ENCODE measurements at places on chromosomes 3 and 15.

DNA sequence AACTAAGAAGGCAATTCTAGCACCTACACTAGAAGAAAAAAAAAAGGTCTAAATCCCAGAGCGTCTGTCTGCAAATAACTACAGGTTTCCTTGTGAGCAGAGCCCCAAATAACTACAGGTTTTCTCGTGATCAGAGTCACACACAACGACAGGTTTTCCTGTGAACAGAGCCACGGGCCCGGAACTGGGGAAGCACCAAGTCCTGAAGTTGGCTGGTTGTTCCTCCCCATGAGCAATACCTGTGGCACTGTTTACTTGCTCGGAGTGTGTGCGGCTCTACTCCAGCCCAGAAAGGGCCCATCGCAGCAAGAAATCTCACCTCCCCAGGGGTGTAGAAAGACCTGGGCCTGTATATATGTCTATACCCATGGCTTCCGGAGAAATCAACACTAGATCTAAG is 644 bp upstream of the MASP1 start:
- no peak for DNase-seq

GRCh38 chr3:126146525-126147146 is 33.8 kb downstream of the ALDH1L1 start:
- no peak for DNase-seq

- no peak for DNase-seq
Observed at GRCh38 chr3:113783463-113783862, 36.6 kb downstream of the ATP6V1A start.

GRCh38 chr15:71054286-71054952 is 60.9 kb upstream of the THSD4 start:
- DNase-seq: no peak

GRCh38 chr15:39230908-39231285 is 350.0 kb upstream of the THBS1 start:
- DNase-seq: no peak

DNA sequence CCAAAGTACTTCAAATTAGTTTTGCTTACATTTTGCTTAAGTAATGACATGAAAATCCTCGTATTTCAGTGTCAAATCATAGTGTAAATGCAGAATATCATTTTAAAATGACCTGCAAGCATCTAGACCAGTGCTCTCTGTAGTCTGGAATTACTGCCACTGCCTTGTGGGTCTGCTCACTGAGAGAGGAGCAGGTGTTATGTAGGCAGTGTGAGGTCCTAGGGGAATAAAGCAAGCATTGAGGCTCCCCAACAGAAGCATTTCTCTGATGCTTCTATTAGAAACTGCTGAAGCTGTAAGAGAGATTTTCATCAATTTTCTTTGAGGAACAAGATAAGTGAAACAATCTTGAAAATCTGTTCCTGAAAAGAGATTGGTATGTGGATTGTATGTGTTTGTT is 253.2 kb downstream of the BBX start:
- DNase-seq: no peak

DNA sequence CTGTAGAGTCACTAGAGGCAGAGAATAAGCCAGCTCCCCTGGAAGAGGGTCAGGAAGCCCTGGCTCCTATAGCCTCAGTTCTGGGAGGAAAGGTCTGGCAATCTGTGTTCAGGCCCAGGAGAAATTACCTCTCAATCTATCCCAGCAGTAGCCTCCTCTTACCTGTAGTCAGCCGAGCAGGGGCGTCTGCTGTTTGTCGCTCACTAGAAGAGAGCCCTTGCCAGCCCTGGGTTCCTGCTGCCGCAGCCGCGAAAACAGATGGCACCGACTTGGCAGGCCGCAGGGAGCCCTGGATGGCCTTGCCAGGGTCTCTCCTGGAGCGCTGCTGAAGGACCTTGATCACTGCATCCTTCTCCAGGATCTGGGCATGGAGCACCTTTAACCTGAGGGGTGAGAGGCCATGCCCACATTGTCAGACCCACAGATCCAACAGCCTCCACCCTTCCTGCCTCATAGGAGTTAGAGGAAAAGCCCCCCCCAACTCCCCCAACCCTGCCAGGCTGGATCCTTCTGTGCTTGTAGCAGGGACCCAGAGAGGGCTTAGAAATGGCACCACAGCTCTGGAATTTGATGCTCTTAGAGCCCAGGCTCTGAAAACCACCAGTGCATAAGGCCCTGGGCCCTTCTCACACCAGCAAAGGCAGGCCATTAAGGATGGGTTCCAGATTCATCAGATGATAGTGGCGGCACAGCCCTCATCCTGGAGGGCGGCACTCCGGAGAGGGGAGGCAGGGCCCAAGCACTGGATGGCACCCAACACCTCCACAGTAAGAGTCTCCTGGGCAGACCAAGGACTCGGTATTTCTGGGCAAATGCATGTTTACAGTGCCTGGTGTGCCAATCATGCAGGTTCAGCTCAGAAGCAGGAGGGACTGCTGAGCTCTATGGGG is 14.9 kb downstream of the AMOTL2 start:
- DNase-seq: no peak

Measured in 8988T (cell line).